ENCODE measurements at places on chromosomes 13 and 19. TPM values are rescaled to one million over a fixed set of nuclear protein-coding genes. Genes with fewer than 3 reads are reported as not detected.

Gene SLC17A7
- total RNA-seq = 2.0 TPM

Gene STXBP2
- 105 TPM for total RNA-seq

DNA sequence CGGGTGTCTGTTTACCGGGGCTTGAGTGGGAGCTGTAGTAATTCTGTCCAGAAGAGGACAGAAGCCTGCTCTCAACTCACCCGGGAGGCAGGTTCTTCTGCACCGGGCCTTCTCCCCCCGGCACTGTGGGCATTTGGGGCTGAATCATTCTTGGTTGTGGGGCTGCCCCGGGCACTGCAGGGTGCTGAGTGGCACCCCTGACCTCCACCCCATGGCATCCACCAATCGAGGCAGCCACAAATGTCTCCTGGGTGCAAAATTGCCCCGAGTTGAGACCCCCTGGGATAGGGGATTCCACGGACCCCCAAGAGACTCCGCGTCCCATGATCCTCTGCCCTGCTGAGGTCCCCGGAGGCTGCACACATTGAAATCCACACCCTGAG, 68.8 kb downstream of the GNG7 start:
- DNase-seq = no peak

DNA sequence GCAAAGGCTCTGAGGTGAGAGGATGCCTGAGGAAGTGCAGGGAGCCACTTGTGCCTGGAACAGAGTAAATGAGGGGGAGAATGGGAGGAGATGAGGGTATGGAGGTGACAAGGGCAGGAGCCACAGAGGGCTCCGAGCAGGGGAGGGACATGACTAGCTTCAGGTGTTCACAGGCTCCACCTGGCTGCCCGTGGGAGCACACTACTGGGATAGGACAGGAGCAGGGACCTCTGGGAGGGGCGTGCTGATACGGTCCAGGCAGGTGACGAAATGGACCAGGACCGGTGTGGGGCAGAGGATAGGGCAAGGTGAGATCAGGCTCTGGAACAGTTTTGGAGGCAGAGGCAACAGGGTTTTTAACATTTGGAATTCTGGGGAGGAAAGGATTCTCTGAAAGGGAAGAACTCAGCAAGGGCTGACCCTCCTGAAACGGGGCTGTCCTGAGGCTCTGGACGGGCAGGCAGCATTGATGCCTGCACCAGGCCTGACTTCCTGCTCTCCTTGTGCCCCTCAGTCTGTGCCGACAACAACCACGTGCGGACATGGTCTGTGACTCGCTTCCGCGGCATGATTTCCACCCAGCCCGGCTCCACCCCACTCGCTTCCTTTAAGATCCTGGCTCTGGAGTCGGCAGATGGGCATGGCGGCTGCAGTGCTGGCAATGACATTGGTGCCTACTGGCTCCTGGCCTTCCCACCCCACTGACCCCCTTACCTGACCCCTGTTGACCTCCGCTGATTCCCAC, 11.6 kb downstream of the SHKBP1 start:
- DNase-seq = no peak

GRCh38 chr19:48772503-48772953, 17.2 kb downstream of the FGF21 start:
- peak; percentile 65 for DNase-seq

GRCh38 chr13:29465741-29466293, 129.7 kb downstream of the SLC7A1 start:
- DNase-seq = peak; percentile 31

Gene FBXO17
- total RNA-seq = 19.1 TPM

Gene ZNF835
- not detected for total RNA-seq

GRCh38 chr13:51318015-51318414, 21.5 kb upstream of the SERPINE3 start:
- DNase-seq = no peak

Measured in stomach (tissue), 19 donors.